ENCODE measurements at places on chromosomes 16 and 17.
A peak's percentile ranks its signal among the peaks of the same experiment; 100 is the strongest.

- no peak for DNase-seq
Observed at GRCh38 chr16:28984619-28985135, at the start of gene LAT. Gene LAT (plus strand): TSS chr16:28985052. CDS start chr16:28985418, 366 bp downstream.

DNA sequence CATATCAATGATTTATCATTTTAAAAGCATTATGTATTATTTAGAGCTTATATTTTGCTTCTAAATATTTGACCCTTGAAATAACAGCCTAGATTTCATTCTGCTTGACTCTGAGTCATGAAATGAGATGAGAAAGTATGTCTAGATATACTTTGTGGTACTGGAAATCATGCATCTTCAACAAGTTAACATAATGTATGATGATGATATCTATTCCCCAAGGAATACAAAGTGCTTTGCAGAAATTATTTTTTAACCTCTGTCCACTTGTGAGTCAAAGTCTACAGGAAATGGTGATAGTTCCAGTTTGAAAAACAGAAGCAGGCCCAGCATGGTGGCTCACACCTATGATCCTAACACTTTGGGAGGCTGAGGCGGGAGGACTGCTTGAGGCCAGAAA lies 36.1 kb downstream of the GOSR1 start:
- DNase-seq = no peak

GRCh38 chr17:4135489-4135888 lies 7.3 kb downstream of the ZZEF1 start:
- DNase-seq = no peak

GRCh38 chr16:11306997-11307638 lies 26.0 kb upstream of the PRM1 start:
- no peak for DNase-seq

DNA sequence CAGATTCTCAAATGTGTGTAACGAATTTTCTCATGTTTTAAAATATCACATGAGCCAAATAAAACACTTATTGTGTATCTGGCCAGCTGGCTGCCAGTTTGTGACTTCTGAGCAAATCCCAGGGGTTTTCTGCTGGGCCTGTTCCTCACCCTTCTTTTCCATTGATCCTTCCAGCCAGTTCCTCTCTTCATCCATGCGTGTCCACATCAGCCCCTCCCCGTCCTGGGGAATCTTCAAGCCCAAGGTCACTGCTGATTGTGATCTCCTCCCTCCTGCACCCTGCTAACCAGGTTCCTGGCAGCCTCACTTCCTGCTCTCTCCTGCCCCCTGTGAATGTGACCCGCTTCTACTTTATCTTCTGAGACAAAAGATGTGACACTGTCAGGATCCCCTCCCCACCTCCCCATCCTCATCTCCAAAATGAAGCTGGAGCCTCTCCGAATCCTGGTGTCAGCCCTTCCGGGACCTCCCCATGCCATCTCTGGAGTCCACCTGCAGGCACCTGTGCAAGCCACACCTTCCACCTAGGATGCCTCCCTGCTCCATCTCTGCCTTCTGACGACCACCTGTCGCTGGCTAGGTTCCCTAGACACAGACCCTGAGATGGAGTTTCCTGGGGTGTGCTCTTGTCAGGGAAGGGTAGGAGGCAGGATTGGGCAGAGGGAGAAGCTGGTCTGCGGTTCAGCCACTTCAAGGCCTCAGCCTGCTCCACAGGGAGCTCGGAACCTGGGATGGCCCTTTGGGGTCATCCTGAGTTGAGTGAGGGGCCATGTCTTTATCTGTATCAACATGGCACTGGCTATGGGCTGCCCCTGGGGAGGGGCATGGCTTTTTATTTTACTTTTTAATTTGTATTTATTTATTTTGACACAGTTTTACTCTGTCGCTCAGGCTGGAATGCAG lies 205.1 kb downstream of the KATNIP start:
- no peak for DNase-seq

GRCh38 chr17:6323626-6324356 lies 111.1 kb downstream of the AIPL1 start:
- peak; percentile 40 for DNase-seq

GRCh38 chr17:76121932-76122430 lies 18.4 kb upstream of the EXOC7 start:
- no peak for DNase-seq

- DNase-seq = no peak
Observed at GRCh38 chr17:4919511-4920047, 12.5 kb upstream of the GP1BA start.

- peak; percentile 76 for DNase-seq
Observed at GRCh38 chr17:67280279-67280678, 35.3 kb upstream of the HELZ start.

- no peak for DNase-seq
Observed at GRCh38 chr17:7846063-7846735, 8.7 kb upstream of the TMEM88 start.

DNA sequence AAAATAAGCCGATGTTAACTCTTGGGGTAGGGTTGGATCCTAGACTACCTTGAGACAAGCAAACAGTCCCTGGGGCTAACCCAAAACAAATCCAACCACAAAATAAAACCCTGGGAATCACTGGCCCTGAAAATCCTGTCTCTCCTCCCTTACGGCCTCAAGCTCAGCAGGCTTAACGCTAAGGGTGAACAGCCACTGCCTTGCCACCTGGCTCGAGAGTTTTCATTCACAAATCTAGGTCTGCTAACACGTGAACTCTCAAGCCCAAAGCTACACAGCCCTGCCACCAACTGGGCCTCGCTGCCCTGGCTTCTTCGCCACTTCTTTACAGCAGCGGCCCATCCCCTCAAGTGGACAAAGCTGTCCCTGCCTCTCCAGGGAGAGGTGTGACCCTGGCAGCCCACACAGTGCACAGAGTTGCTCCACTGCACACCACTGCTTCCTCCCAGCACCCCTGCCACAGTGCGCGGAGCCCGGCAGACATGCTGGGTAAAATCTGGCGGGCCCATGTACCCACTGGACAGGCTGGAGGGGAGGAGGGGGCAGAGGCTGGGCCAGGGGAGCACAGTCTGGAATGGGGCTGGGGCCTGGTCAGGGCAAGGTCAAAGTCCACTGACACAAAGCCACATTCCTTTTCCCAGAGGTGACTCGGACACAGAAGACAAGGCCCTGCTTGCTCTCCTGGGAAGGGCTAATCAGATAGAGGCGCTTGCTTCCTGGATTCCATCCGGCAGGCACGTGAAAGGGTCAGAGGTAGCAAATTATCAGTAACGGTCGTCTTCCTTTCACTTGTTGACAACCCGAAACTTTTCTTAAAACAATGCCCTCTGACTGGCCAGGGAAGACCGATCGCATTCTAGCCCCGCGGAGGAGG lies 996 bp downstream of the PCYT2 start:
- no peak for DNase-seq

GRCh38 chr16:54150861-54151260 lies 135.7 kb downstream of the IRX3 start:
- DNase-seq = no peak

GRCh38 chr17:40916366-40916765 lies 21.1 kb downstream of the KRT23 start:
- DNase-seq = no peak

GRCh38 chr16:72475688-72476087 lies 303.7 kb upstream of the PMFBP1 start:
- DNase-seq = no peak

DNA sequence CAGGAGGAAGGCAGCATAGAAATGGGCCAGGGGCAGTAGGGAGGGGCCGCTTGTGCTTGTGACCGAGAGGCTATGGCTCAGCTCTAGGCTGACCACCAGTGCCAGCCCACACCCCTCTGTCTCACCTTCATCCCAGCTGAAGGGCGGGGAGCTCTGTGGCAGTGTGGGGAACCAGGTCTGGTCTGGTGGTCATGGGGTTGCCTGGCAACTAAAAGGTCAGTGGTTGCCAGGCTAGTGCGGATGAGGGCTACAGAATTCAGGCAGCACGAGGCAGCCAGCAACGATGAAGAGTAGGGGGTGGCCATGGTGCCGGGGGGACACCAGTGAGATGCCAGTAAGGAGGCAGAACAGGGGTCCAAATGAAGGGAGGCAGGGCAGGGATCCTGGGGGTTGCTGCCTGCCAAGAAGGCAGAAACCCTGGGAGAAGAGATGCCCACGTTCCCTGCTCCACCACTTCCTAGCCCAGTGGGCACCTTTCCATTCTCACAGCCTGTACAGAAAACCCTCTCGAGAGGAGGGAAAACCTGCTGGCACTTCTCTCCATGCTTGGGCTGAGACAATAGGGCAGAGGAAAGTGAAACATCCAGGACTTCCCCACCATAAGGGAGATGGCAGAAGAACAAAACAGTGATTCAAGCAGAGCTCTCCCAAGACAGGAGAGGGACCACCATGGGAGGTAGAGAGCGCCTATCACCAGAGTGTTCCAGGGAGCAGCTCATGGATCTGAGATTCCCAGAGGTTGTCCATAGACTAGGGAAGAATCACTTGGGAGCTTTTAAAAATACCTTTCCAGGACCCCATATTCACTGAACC lies 39.7 kb downstream of the SRCIN1 start:
- DNase-seq = no peak

- DNase-seq = no peak
Observed at GRCh38 chr16:87806261-87806640, 40.5 kb upstream of the KLHDC4 start.

GRCh38 chr16:71338193-71338592 lies 20.3 kb upstream of the CALB2 start:
- DNase-seq = no peak

DNA sequence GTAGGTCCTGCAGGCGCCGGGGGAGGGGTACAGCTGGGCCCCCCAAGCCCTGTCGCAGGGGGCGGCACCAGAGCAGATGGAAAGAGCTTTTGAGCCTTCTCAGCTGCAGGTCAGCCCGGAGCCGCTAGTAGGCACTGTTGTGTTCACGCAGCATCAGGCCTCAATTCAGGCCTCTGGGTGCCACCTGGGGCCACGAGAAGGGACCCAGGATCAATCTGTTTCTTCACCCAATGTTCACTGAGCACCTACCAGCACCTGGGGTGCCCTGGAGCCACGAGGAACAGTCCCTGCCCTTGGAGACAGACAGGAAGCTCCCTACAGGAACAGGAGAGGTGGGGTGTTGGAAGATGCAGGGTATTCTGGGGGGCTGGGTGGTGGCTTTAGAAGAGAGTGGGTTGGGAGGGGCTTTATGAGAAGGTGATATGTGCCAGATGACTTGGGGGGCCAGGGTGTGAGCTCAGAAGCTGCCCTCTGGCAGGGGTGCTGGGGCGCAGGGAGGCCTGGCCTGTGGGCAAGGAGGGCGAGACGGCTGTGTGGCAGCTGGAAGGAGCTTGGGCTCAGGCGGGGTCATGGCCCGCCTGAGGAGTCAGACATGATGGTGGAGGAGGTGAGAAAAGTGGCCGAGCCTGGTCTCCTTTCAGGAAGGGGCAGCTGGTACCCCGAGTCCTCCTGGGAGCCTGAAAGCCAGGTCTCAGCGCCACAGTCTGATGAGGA lies 121.9 kb upstream of the GSE1 start:
- DNase-seq = no peak

- DNase-seq = peak; percentile 67
Observed at GRCh38 chr16:85554114-85554888, 58.8 kb upstream of the GSE1 start.

- no peak for DNase-seq
Observed at GRCh38 chr17:68456339-68457167, 743 bp downstream of the WIPI1 start.

DNA sequence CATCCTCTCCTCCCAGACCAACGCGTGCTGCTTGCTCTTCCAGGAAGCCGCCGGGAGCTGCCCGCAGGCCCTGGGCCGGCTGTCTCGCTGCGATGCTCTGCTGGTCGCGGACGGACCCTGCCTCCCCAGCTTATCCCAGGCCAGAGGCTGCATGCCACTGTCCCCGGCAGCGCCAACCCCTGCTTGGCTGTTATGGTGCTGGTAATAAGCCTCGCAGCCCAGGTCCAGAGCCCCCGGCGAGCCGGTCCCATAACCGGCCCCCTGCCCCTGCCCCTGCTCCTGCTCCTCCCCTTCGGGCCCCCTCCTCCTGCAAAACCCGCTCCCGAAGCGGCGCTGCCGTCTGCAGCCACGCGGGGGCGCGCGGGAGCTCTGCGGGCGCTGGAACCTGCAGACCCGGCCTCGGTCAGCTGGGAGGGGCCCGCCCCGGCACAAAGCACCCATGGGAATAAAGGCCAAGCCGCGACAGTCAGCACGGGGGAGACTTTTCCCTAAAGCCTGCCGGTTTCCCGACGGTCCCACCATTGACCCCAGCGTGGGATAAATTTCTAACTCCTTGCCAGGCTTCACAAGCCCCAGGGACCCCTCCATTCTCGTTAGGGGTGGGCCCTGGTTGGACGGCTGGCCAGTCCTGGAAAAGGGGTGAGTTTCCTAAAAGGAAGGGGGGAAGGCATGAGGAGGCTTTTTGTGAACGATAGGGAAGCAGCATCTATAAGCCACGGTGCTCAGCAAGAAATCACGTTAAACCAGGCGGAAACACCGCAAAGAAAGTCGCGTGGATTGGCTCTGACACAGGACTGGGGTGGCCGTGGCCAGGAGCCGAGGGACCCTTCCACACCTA lies 11.2 kb downstream of the ENPP7 start:
- DNase-seq = no peak

DNA sequence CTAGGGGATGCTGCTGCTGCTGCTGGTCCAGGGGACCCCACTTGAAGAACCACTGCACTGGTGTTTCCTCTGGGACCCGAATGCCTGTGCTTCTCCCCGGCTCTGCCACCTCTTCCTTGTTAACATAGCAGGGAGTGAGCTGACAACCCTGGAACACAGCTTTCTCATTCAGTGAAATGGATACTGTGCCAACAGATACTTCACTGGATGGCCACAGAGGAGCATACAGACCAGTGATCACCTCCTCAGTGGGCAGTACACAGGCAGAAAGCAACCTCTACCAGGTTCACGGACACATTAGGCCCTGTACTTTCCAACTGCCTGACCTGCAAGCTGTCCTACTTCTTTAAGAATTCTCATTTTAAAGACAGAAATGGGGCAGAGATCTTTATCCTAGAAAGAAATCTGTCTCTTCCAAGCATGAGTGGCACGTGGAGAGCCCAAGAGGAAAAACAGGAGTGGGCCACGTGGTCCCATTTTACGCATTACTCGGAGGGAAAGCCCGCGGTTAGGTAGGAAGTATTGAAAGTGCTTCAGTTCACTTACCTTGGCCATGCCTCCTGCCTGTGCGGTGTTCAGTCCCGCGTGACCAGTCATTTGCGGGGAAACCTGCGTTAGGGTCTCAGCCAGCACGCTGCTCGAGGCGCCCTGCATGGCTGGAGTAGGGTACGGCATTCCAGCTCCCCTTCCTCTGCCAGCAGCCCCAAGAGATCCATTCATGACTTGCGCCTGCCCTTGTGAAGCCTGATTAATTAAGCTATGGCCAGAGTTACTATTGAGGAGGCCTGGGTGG lies 30.6 kb downstream of the CREBBP start:
- DNase-seq = no peak

- no peak for DNase-seq
Observed at GRCh38 chr16:8861563-8862308, 7.1 kb downstream of the CARHSP1 start.

- DNase-seq = no peak
Observed at GRCh38 chr16:57639172-57639887, 10.9 kb downstream of the ADGRG1 start.

Data from NCI-H2029 (cell line).